ENCODE measurements at places on chromosomes 12 and 14.

DNA sequence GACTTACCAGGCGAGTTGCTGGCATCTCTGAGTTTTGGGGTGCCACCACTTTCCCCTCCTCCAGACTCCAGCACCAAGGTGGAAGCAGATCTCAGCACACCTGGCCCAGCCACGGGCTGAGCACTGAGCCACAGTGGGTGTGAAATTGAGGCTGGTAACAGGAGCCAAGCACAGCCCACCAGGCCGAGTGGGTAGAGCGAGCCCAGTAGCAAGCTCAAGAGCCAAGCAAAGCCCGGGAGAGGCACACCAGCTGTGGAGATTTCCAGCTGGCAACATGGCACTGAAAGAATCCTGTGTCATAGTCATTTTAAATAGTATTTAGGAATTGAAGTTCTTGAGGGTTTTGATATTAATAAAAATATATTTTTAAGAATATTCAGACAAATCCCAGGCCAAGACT is 596.2 kb upstream of the TMEM132C start:
- ATAC-seq: no peak

DNA sequence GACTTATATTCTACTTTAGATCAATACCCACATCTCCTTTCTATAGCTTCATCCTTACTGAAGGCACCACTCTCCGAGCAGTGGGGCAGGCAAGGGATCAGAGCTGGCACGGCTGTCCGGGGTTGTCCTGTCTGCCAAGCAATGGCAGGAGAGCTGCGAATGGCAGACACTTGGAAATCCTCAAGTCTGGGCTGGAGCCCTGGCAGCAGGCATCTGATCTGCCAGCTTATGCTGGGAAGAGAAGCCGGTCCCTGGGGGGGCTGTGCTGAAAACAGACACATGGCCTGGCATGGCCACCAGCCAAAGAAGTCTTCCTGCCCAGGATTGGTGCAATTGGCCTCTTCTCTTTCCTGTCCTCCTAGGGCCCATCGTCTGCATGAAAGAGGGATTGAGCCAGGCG is 280.2 kb upstream of the PWP1 start:
- ATAC-seq: no peak

DNA sequence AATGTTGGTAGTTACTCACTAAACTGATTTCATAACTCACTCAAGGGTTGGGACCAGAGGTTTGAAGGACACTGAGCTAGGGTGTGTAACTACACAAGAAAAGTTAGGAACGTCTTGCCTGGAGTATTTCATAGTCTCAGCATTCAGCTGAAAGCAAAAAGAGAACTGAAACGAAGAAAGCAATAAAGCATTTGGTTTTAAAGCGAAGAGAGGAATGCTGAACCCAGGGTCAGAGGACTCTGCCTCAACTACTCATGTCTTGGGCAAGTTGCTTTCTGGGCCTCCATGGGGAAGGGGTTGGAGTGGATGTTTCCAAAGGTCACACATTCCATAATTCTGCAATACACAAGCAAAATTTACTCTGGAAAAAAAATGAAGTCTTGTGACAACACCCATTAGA is 1.4 kb downstream of the GNS start:
- ATAC-seq: no peak

DNA sequence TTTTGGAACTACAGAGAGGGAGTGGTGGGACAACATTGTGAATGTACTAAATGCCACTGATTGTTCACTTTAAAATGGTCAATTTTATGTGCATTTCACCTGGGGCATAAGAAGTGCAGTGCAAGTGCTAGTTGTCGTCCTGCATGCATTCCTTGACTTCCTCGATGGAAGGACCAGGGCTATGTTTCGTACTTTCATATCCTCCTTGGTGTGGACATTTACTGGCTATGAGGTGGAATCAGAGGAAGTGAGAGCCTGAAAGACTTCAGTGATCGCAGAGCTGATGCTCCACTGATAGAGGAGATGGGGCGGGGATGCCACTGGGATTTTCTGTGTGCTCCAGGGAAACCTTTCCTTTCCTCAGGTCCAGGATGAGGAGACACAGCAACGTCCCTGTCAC is 54.1 kb upstream of the DDX11 start:
- no peak for ATAC-seq
